ENCODE measurements at places on chromosomes 16 and 17.

GRCh38 chr17:63276821-63277220 is 169.3 kb downstream of the CYB561 start:
- DNase-seq, result no peak

DNA sequence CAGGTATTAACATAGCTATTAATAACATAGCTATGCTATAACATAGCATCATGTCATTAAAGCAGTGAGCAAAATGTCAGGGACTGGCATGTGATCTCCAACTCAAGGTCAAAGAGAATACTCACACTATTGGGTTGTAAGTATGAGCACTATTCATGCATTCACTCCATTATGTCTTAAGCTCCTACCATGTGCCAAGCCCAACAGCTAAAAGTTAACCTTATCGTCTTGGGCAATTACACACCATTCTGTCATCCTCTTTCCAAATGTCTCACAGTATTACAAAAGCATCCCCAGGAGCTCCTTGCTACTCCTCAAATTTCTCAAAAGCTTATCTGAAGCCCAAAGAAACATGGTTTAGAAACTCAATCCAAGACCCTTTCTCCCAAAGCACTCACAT is 22.0 kb upstream of the NOG start:
- DNase-seq, result no peak

DNA sequence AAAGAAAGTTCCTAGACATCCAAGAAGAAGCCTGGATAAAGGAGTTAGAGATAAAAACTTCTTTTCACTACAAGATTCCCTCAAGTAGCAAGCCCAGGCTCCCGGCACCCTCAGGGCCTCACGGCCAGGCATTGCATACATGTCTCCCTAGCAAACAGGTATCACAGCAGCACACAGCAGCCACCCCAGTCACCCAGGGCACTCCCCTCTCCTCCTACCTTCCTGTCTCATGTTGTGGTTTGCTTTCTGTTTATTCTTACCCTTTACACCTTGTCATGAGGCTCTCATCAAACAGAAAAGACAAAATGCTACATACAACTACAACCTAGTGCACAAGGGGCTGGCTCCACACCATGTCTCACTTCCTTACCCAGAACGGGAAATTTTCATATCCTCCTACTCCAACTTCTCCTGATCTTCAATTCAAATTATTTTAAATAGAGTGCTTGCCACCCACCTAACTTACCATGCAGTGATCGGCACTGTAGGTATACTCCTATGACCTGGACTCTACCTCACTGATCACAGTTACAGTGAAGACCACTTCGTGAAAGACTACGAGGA is 42.7 kb downstream of the XPO6 start:
- DNase-seq, result peak; percentile 12

- no peak for DNase-seq
Observed at GRCh38 chr17:79141578-79142355, 67.1 kb downstream of the ENGASE start.

GRCh38 chr17:82524540-82524939 is 5.0 kb downstream of the FOXK2 start:
- no peak for DNase-seq

GRCh38 chr17:54992797-54993639 is 24.5 kb downstream of the STXBP4 start:
- no peak for DNase-seq

DNA sequence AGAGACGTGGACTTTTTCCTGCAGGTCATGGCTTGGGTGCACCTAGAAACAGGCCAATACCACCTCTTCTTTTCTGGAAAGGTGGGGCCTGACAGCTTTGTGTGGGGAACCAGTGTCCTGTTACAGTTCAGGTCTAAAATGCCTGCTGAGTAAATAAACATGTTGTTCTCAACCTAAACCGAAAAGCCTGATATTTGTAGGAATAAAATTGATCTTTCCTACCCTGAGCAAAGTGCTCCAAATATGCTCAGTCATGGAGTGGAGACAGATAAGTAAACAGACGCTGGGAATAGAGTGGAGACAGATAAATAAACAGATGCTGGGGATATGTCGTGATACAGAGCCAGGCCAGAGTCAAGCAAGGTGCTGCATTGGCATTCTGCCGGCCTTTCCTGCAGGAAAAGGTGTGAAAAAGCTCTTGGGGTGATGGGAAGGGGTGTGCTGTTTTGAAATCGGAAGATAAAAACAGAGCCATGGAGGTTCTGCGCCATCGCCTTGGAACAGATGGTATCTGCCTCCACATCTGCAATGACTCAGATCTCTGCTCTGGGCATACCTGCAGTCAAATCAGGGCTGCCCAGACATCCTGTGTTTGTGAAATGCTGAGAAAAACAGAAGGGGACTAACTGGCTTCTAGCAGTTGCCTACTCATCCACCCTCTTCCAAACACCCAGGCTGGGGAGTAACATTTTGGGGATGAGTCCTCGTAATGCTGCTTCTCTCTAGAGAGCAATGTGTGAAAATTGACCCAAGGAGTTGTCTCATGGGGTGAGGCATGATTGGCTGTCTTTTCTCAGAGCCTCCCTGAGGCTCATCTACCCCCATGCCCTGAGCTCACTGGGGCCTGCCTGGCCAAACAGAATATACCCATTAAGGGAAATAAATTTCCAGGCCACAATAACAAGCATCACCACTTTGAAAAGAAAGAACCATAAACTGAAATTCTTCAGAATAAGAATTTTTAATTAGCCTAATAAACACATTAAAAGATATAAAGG is 16.8 kb upstream of the TRPV2 start:
- no peak for DNase-seq

DNA sequence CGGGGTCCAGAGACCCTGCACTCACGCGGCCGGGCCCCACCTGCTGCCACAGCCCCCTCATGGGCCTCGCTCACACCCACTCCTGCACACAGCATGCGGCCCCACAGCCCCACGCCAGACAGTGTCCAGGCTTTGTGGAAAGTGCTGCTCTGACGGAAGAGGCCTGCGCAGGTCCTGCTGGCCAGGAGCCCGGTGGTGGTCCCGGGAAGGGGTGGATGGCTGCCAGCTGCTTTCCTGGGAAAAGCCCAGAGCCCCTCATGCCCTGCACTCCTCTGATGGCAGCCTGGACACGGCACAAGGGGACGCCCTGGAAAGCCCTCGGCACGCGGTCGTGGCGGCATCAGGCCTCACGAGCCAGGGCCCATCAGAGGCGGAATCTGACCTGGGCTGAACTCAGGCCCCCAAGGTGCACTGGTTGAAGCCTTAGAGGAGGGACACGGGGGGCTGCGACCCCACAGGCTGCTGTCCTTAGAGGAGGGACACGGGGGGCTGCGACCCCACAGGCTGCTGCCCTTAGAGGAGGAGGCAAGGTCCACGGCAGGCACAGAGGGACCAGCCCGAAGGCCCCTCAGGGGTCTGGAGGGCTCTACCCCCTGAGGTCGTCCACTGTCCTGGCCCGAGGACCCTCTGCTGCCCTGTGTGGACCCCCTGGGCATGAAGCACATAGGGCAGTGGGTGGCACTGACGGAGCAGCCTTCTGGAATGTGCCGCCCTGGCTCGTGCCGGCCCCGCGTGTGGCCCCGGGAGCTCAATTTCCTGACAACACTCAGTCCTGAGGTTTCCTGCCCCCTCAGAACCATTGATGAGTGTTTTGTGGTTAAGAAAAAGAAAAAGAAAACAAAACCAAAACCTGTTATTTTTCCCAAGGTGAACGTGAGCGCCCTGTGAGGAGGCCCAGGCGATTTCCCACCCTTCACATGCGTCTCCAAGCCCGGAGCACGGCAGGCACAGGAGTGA is 22.1 kb downstream of the SOX8 start:
- no peak for DNase-seq

GRCh38 chr17:79809530-79810129 is 12.8 kb upstream of the CBX8 start:
- DNase-seq, result no peak

GRCh38 chr17:4038076-4038475 is 73.8 kb upstream of the ATP2A3 start:
- no peak for DNase-seq

DNA sequence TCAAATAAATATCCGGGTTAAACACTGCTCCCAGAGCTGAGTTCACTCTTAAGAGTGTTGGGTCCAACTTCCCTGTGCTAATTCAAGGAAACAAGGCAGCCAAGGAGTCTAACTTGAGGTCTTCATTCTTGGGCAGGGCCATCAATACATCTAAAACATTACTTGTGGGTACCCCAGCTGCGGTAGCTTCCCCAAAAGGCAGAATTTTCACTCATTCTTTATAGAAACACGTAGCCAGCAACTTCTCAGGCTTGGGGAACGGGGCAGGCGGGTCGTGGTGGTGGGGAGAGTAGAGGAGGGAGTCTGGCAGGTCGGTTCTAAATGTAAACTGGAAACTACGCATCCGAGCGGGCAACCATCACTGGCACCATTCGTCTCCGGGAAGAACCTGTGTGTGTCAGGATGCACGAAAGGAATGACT is 666 bp upstream of the METTL9 start:
- no peak for DNase-seq

DNA sequence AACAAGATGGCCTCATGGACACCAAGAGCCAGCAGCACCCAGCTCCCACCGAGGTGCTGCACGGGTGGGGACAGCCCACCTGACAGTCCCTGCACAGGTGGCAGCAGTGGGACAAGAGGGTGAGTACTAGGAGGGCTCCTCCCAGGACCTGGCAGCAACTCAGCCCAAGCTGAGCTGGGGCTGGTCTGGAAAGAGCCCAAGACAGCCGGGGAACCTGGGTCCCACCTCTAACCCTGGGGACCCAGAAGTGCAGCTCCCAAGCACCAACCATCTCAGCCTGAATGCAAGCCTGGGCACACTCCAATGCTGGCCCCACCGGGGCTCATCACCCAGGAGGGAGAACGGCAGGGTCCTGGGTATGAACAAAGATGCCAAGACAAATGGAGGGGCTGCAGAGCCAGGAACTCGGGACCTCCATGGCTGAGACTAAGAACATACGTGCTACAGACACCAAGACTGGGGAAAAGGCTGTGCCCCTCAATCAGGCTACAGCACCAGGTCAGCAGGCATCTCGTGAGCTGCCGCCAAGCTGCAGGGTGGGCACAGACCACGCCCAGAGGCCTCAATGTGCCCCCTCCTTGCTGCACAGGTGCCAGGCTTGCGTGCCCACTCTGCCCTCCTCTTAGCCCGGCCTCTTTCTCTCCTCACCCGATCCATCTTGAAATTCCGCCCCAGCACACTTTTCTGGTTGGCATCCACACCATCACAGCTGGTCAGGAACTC is 37.5 kb upstream of the GSG1L start:
- no peak for DNase-seq

- no peak for DNase-seq
Observed at GRCh38 chr17:77721846-77722160, 236.7 kb upstream of the TNRC6C start.

- no peak for DNase-seq
Observed at GRCh38 chr16:88482630-88483391, 29.7 kb downstream of the ZFPM1 start.

GRCh38 chr16:27346819-27347218 is 33.0 kb downstream of the IL4R start:
- no peak for DNase-seq

- DNase-seq, result no peak
Observed at GRCh38 chr16:74216319-74216718, 80.3 kb upstream of the PSMD7 start.

- no peak for DNase-seq
Observed at GRCh38 chr17:40122999-40123810, 1.4 kb downstream of the MSL1 start.

DNA sequence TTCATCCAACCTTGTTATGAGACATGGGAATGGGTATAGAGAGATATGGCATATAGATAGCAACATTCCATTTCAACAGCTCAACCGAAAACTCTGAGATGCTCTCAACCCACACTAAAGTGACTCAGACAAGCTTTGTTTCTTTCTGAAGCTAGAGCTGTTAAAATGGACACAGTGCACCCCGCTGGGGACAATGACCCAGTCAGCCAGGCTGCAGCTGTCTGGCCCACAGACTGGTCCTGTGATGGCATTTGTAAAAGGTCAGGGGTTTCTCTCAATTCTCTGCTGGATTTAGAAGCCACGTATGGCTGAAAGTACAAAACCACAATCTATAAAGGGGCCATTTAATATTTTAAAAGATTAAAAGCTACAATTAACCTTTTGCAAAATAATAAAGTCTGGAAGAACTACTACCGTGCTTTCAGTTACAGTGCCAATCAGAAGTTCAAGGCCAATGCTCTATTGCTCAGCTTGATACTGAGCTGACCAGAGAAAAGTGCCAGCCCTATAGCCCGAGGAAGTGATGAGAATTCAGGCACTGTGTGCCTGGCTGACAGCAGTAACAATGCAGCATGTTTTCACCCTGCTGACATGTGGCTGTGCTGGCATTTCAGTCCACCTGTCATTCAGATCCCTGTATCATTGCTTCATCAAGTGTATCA is 60.2 kb downstream of the TEX2 start:
- no peak for DNase-seq

DNA sequence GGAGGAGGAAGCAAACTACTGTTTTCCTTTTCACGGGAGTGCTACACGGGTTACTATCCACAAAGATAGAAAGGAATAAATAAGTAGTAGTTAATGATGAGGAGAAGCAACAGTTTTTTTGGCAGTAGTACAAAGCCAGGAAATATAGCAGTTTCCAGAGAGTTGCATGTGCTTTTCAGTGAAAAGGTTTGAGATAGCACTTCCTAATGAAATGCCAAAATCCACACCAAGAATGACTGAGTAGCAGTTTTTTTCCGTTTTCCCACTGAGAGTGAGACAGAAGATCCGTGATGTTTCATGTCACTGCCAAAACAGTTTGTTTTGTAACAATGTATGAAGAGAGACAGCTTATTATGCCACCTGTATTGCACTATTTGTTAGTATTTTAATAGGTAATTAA is 129.1 kb downstream of the STX8 start:
- DNase-seq, result no peak

- DNase-seq, result no peak
Observed at GRCh38 chr17:70230850-70231640, 61.7 kb downstream of the KCNJ2 start.

GRCh38 chr16:57391708-57392107 is 12.9 kb upstream of the CCL17 start:
- no peak for DNase-seq
